Fibroblast of upper back skin (primary cell): ENCODE measurements at places on chromosomes 12 and 14.

DNA sequence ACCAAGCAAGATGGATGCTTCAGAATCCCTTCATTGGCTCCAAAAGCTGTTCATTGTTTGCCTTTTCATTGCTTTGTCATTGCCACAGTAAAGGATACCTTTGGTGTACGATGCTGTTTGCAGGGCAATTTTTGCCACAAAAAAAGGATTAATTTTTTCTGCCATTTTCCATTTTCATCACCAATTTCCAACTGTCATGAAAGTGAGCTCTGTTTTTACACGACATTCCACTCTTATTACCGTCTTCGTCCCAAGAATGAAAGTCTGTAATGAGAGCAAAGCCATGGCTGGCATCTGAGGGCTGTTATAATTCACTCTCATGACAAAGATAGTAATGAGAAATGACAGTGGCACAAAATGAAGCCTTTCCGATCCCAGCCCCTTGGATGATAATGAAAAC is 272.7 kb upstream of the DCN start:
- DNase-seq, result no peak

- DNase-seq, result no peak
Measured at GRCh38 chr12:52346593-52346992, 20.7 kb downstream of the KRT85 start.

DNA sequence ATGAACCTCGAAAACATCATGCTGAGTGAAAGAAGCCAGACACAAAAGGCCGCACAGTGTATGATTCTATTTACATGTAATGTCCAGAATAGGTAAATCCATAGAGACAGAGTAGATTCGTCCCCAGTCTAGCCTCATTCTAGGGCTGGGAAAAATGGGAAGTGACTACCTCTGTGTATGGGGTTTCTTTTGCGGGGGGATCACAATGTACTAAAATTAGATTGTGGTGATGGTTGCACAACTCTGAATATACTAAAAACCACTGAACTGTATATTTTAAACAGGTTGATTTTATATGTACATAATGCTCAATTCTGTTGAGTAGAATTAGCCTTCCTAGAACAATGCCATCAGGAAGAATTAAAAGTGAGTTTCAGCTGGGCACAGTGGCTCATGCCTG is 6.3 kb upstream of the RILPL2 start:
- DNase-seq, result no peak

DNA sequence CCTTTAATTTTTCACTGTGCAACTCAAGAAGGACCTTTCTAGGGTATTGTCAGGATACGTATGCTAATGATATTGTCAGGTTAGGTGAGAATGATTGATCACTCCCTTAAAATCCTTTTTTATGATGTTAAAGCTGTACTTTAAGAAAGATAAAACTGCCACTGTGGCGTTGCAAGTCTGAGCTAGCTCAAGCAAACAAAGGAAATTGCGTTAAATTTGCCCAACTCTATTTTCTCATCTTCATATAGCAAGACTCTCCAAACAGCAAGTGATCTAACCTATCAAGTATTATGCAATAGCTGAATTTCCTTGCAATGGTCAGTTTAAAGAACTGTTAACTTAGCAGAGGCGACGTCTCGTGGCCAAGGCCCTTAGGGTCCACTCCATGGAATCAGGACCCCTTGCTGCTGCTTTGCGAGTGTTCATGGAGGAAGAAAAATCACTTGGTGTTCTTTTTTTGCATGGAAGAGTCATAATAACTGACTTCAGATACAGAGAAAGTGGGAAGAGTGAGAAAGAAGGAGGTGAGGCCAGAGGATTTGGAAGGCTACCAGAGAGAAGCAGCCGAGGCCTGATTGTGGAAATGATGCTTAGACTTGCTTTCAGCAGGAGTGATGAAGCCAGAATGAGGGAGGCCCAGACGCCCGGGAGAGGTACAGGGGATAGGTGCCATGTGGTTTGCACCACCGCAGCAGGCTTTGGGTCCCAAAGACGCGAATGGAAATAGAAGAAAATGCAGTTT is 2.5 kb downstream of the TRAF3 start:
- no peak for DNase-seq

GRCh38 chr12:51687614-51688013 is 96.6 kb downstream of the SCN8A start:
- DNase-seq, result peak; percentile 94

DNA sequence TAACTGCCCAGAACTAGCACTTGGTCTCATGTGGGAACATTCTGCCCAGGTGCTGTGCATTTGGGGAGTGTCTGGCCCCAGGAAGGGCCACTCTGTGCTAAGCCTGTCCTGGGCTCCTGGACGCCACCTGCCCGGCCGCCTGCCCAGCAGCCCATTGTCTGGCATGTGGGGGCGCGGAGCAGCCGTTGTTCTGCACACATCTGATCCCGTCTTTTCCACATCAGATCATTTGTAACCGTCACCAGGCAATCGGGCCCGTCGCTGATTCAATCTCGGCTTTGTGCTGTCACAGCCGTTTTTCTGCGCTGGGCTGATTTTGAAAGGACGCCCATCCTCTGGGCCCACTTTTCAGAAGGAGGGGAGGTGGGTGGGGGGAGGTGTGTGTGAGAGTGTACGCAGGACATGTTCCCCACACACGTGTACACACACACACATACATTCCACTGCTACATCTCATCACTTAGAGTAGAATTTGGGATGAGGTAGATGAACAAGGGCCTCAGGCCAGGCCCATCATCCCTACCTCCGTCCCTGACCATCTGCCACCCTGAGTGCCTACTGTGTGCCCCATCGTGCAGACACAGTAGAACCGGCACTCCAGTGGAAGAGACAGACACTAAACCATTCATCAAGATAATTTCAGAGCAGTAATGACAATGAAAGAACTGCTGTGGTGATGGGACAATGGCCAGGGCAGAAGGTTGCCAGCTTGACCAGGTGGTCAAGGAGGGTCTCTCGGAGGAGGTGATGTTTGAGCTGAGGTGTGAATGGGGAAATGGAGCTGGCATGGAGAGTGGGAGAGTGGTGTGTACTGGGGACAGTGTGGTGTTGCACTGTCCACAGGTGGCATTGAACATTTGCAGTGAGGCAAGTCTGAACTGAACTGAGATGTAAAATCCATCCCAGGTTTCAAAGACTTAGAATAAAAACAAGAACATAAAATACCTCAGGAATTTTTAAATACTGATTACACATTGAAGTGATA is 19.0 kb downstream of the FAM222A start:
- DNase-seq, result no peak

- DNase-seq, result no peak
Measured at GRCh38 chr14:81153187-81153586, 67.6 kb downstream of the GTF2A1 start.

- DNase-seq, result no peak
Measured at GRCh38 chr12:96989916-96990315, 82.9 kb downstream of the NEDD1 start.

DNA sequence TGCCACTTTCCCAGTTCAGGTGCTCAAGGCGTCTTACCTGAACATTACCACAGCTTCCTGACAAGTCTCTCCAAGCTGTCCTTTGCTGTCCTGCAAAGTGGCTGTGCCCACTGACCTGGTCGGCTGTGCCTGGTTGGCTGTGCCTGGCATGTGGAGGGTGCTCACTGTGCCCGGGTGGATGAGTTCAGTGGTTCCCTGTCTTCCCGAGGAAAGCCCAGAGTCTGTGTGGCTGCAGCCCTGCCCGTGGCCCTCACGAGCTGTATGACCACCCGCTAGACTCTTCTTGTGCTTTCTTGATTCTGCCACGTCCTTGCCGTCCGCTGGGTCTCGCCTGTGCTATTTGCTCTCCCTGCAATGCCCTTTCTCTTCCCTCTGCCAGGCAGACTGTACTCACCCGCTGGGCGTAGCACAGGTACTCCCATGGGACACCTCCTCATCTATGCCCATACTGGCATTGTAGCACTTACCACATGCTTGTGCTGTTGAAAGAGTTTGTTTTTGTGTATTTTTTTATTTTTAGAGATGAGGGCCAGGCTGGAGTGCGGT is 95.9 kb downstream of the TSPAN9 start:
- DNase-seq, result no peak

DNA sequence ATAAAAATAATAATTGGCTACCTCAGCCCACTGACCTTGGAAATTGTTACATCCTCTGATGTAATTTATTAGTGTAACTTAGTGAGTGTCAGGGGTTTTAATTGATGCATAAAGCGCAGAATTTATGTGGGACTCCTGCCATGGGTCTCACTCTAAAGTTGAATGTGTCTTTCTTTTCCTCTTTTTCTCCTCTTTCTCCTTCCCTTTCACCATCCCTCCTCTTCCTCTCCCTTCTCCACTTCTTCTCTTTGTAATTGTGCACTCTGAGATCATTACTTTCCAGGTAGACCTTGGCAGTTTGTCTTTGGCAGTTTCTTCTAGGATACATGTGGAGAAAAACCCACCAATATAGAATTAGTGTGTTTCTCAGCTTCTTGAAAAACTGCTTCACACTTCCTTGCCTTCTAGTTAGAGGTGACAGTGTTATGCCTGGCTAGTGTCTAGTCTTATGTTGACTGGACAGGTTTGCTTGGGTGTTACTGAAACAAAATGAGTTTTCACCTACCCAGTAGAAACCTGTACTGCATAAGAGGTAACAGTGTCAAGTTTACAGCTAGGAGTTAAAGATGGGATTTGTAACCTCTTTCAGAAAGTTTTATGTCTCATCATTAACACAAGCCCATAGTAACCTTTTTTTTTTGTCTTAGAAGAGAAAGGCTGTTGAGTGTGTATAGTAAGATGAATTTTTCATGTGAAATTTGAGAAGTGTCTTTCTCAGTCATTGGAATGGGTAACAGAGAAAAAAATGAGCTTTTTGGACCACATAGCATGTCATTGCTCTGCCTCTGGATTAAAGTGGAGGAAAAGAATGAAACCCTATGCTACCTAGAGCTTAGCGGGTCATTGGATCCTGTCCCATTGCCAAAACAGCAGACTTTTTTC is 18.6 kb downstream of the PELI2 start:
- peak; percentile 25 for DNase-seq

DNA sequence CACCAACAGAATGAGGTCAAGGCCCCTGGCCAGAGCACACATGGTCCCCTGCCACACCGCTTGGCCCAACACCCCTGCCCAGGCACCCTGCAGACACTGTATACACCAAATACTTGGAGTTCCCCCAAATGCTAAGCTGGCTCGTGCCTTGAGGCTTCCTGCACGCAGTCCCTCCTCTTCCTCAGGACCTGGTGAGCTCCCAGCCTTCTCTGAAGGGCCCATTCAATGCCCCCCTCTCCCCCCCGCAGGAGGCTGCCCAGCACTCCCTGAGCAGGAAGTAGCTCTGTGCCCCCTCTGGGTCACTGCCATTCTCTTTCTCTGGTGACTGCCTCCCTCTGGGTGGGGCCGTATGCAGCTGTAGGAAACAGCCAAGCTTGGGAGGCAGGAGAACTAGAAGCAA is 75.3 kb downstream of the ITPK1 start:
- no peak for DNase-seq

- DNase-seq, result peak; percentile 31
Measured at GRCh38 chr12:92442782-92443181, 260.0 kb upstream of the PLEKHG7 start.

- DNase-seq, result no peak
Measured at GRCh38 chr14:43359317-43359716, 1147.8 kb downstream of the FSCB start.

DNA sequence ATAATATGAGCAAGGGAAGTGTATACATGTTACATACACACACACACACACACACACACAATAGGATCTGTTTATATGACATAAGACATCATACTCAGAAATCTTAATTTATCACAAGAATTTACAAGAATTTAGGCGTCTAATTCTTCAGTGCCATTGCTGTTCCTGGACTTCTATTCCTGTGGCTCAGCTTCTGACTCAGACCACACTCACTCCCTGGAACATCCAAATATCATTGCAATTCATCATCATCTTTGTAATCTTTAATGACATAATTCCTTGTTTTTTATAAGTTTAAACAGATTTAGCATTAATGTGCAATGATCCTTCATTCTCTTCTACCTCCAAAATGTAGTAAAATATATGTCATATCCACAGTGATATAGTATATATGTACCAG is 544.2 kb downstream of the FOXG1 start:
- DNase-seq, result peak; percentile 75

- DNase-seq, result no peak
Measured at GRCh38 chr12:21502872-21503271, 1.3 kb downstream of the GOLT1B start.

DNA sequence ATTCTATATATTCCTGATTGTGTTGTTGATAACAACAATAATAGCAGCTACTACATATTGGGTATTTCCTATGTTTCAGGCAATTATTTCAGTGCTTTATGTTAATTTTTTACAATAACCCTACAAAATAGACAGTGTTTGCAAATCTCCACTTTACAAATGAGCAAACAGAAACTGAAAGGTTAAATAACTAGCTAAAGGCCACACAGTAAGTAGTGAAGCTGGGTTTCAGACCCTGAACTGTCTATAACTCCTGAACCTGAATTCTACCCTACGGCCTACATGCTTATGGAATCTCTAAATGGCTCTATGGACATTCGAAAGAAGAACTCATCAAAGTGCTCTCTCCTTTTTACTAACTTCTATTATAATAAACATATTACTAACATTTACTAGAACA is 19.7 kb upstream of the NUDT4 start:
- DNase-seq, result no peak

DNA sequence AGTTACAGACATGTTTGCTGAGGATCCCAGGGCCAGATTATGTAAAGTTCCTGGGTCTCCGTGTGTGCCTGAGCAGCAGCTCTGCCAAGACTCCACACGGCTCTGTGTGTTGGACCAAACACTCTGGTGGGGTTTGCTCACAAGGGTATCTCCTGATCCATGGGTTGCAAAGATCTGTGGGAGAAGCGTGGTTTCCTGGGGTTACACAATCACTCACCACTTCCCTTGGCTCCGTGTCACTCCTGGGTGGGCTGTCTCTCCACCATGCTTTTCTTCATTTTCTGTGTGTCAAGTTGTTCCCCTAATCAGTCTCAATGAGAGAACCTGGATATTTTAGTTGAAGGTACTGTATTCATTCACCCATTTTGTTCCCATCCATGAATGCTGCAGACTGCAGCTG is 1088.8 kb downstream of the FSCB start:
- no peak for DNase-seq

- no peak for DNase-seq
Measured at GRCh38 chr12:65871865-65872645, 47.8 kb downstream of the HMGA2 start.

DNA sequence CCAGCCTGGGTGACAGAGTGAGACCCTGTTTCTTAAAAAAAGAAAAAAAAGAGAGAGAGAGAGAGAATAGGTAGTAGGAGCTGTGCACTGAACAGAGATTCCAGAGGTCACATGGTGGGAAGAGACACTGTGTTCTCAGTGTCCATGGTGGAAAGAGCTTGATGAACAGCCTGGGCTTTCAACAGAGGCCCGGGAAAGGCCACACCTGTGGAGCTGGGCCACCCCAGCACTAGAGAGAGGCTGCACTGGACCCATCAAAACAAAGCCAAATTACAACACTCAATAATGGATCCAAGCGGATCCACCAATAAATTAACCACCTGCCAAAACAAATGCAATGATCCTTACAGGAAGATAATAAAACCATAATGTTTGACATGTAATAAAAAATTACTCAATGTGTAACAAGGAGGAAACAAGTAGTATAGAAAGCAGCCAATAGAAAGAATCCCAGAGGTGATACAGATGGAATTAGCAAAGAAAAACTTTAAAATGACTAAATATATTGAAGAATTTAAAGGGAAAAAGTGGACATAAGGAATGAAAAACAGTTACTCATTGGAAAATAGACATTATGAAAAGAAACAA is 44.8 kb upstream of the BCL2L14 start:
- DNase-seq, result no peak

GRCh38 chr12:12881151-12881909 is 10.0 kb upstream of the GPRC5A start:
- peak; percentile 65 for DNase-seq
